ENCODE measurements at places on chromosomes 12 and 14.

DNA sequence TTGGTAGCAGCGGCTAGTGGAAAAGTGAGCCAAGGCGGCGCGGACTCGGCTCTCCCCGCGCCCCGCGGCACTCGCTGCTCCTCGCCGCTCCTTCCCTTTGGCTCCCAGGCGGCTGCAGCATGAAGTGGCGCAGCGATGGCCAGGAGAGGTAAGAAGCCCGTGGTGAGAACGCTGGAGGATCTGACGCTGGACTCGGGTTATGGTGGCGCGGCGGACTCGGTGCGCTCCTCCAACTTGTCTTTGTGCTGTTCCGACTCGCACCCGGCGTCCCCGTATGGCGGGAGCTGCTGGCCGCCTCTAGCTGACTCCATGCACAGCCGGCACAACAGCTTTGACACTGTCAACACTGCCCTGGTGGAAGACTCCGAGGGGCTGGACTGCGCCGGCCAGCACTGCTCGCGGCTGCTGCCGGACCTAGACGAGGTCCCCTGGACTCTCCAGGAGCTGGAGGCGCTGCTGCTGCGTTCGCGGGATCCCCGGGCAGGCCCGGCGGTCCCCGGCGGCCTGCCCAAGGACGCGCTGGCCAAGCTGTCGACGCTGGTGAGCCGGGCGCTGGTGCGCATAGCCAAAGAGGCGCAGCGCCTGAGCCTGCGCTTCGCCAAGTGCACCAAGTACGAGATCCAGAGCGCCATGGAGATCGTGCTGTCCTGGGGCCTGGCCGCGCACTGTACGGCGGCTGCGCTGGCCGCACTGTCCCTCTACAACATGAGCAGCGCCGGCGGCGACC is 225.6 kb upstream of the CRY1 start:
- no peak for DNase-seq

DNA sequence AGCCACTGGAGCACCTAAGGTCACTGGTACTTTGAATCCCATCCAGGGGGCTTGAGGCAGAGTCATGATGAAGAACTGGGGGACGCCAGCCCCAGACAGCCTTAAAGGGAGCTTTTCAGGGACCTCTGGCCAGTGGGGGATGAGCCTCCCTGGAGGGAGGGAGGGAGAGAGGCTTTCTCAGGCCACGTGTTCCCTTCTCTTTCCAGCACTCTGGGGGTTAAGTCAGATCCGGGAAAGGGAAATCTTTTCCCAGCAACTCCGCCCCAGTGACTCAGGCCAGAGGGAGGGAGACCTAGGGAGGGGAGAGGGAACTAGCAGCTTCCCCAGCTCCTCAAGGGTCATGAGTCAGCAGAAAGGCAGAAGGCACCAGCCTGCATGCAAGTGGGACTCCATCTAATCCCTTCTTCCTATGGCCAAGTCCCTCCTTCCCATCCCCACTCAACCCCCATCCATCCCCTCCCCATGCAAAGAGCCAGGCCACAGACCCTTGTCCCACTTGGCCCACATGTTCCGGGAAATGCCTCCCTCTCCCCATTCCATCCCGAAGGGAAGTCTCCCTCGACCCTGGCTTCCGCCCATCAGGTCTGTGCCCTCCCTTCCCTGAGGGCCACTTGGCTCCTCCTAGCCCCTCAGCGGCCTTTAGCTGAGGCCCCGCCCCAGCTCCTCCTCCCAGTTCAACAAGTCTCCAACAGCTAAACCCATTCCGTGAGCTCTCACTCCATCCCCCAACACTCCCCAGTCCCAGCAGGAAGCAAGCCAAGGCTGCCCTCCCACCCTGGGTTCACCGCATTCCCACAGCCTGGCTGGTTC is 5.6 kb downstream of the TNFRSF1A start:
- DNase-seq, result no peak

DNA sequence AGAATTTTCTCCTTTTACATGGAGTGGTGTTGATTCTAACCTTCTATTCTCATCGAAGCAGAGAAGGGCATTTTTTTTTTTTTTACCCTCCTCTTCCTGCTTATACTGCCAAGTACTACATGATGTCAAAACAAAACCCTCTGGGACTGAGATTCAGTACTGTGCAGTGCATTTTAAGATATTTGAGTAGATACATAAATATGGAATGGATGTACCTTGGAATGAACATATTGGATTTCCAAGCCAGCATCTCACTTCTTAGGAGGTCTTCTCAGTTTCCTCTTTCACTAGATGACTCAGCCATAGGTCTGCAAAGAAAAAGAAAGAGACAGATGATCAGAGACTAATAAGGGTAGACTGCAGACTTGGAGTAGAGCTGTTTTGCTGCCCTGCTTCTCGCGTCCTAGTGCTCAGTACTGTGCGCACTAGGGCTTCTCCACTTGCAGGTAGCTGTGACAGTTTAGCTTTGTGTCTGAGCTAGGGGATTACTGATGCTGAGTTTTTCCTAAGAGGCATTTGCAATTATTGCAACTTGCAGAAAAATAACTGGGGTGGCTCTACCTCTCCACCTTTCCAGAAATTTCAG is 20.4 kb downstream of the TPH2 start:
- DNase-seq, result no peak

- DNase-seq, result no peak
Observed at GRCh38 chr12:57244312-57244696, 6.7 kb downstream of the STAC3 start.

DNA sequence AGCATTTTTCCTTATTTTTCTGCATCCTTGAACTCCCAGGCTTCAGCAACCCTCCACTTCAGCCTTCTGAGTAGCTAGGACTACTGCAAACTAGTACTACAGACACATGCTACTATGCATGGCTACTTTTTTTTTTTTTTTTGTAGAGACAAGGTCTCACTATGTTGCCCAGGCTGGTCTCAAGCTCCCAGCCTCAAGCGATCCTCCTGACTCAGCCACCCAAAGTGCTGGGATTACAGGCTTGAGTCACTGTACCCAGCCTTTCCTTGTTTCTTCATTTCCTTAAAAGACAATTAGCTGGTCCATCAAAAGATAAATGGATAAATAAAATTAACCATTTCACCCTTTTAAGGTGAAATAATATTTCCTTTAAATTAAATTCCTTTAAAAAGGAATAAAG is 205.8 kb downstream of the SPTSSA start:
- no peak for DNase-seq

DNA sequence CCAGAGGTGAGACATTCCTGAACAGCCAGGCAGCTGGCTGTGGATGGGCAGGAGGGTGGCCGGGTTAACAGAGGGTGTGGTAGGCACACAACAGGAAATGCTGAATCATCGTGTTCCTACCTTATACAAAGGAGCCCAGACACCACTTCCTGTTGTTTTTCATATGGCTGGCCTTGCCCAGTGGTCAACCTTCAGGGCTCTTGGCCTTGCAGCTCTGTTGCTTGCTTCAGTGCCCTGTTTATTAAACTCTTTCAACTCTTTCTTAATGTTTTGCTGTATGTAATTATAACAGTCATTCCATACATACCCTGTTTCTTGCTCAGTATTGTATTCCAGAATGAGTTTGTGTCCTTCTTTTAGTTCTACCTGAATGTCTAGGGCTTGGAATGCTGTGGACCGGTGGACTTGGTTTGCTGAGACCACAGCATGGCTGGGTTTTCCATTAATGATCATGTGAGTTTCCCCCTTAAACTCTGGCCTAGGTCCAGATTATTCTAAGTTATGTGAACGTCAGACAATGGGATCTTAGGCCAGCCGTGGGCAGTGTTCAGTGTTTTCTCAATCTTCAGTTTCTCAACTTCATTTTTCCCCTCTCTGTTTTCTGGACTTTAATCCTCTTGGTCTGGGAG is 11.9 kb downstream of the CFAP54 start:
- DNase-seq, result no peak

DNA sequence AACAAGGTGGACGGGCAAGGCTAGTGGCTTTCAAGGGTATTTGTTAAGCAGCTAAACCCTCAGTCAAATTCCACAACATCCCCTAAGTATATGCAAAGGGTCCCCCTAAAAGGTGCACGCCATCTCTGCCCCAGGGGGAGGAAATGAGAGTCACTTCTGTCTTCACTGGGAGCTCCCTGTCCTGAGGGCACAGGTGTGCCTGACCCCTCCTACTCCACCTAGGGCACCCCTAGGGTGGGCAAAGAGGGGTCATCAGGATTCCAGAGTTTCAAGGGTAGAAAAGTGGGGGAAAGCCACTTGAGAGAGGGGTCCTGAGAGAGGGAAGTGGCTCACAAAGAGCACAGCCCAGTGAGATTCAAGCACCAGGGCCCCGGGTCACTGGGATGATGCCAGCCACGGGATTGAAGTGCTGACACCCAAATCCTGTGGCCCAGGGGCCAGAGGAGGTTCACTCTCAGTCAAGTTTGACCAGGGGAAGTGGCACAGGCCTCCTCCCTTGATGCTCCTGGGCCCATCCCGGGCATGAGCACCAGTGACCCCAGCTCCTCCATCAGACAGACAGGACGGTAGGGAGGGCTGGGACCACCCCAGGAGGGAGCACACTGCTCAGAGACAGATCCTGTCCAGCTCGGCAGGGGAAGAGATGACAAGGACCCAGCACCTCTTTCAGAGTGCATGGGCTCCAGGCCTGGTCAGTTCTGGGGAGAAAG is 82.3 kb upstream of the BCL11B start:
- no peak for DNase-seq
